K562 (cell line): ENCODE measurements at places on chromosomes 3 and 15. TPM values are rescaled to one million over a fixed set of nuclear protein-coding genes. Genes with fewer than 3 reads are reported as not detected.

DNA sequence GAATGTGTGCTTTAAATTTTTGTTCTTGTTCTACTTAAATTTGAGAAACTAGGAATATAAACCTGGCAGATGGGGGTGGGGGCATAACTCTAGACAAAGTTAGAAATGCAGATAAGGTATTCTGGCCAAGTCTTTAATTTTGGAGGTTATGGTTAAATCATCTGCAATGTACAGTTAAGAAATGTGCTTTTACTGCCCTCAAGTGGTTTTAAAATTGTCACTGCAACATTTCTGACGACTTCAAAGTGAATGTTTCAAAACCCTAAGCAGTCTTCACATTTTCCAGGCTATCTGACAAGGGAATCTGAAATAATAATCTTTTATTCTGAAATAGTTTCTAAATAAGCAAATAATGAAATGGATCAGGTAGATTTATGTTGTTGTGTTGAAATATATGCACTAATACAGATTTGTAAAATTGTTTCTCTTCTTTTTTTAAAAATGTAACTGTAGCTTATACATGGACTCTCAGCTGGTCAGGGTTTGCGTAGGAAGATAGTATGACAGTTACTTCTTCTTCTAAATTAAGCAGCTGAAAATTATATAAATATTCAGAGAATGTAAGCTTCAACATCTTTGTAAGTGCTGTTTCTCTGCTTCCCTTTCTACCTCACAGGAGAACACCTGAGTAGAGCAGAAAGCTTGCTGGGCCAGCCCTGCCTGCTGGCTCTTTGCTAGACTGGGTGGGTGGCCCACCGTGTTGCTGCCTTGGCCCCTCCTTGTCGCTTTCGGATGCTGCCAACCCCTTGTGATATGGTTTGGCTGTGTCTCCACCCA, 45.0 kb downstream of the SUCNR1 start:
- DNase-seq, result peak; percentile 9

GRCh38 chr3:125262161-125262560, 49.6 kb upstream of the SLC12A8 start:
- no peak for DNase-seq

- DNase-seq, result no peak
These were observed 171.0 kb downstream of the EPHA3 start for GRCh38 chr3:89278302-89279025.

DNA sequence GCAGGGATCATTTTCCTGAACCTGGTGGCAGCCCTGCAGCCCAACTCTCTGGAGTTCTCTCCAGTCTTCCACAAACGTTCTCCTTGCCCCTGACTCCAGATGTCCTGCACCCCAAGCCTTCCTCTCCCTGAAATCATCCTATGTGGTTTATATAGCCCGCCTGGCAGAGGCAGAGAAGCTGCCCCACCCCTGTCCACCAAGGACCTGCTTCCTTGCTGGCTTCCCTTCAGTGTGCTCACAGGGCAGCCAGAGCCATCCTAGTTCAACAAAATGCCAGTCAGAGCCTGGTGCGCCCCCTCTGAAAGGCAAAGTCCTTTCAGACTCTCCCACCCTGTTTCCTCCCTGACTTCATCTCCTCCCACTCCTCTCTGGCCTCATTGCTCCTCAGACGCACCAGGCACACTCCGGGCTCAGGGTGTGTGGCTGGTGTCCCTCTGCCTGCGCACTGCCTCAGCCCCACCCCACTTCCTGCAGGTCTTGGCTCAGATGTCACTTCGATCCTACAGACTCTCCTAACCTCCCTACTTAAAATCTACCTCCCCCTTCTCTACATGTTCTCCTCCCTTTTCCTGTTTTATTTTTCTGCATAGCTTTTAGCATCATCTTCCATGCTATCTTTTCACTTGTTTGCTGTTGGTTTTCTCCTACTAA, 5.9 kb downstream of the KBTBD13 start:
- DNase-seq, result no peak

DNA sequence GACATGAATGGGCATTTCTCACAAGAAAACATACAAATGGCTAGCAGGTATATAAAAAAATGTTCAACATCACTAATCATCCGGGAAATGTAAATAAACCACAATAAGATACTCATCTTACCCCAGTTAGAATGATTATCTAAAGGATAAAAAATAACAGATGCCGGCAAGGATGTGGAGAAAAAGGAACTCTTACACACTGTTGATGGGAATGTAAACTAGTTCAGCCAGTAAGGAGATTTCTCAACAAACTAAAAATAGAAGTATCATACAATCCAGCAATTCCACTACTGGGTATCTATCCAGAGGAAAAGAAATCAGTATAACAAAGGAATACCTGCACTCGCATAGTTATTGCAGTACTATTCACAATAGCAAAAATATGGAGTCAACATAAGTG, 124.2 kb downstream of the SATB1 start:
- no peak for DNase-seq

DNA sequence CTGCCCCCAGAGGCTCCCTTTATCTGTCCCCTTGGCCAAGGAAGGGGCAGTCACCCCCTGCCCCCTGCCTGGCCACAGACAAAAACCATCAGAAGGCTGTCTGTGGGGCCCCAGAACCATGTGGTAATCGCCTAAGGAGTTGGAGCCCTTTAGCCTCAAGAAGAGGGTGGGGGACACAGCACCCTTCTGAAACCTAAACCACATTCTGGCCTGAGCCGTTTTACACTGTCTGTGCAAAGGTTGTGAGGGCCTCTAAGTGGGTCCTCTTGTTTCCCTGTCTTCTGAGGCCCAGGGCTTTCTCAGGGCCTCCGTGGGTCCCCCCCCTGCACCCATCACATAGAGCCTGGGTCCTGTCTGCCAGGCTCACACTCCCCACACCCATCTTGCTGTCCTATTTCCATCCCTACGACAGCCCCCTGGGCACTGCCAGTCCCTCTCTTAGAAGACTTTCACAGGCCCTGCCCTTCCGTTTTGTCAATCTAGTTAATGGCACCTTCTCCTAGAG, 17.9 kb upstream of the RPUSD3 start:
- DNase-seq, result no peak

WDR72 gene
- not detected in 2 replicates for total RNA-seq

DNA sequence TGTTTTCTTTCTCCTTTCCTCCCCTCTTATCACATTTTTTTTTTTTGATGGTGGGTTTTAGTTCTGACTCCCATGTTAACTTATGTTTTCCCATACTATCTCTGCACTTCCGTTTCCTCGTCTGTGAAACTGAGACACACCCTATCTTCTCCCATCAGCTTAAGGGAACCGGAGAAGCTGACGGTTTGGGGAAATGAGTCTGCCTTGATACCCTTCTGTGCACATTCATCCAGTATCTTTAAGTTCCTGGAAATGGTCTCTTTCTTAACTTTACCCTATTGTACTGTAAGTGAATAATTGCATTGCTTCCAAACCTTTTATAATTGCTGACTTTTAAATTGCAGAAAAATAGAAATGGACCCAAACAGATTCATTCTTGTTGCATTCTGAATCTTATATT, 26.2 kb upstream of the CFAP161 start:
- DNase-seq, result peak; percentile 63

FBN1 gene
- 0.86 and 1.0 TPM in 2 replicates for total RNA-seq

GRCh38 chr3:146469150-146470017, at the start of gene PLSCR2:
Gene PLSCR2, minus strand, starts transcription at chr3:146469561. Its CDS starts 9,657 bp downstream, at chr3:146459904.
- peak; percentile 85 for DNase-seq

DNA sequence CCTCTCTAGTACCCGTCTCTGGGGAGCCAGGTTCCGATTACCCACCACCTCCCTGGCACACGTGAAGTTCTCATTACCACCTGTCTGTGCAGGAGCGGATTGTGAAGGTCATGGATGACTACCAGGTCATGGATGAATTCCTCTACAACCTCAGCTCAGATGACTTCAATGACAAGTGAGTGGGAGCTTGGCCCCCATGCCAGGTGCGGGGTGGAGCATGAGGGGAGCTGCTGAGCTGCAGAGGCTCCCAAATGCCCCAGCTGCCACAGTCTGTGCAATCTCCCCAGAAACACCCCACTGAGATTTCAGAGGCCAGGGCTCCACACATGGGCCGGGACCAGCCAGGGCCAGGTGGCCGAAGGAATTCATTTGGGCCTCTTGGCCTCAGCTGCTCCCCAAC, 34.3 kb downstream of the DNAH1 start:
- no peak for DNase-seq

DNA sequence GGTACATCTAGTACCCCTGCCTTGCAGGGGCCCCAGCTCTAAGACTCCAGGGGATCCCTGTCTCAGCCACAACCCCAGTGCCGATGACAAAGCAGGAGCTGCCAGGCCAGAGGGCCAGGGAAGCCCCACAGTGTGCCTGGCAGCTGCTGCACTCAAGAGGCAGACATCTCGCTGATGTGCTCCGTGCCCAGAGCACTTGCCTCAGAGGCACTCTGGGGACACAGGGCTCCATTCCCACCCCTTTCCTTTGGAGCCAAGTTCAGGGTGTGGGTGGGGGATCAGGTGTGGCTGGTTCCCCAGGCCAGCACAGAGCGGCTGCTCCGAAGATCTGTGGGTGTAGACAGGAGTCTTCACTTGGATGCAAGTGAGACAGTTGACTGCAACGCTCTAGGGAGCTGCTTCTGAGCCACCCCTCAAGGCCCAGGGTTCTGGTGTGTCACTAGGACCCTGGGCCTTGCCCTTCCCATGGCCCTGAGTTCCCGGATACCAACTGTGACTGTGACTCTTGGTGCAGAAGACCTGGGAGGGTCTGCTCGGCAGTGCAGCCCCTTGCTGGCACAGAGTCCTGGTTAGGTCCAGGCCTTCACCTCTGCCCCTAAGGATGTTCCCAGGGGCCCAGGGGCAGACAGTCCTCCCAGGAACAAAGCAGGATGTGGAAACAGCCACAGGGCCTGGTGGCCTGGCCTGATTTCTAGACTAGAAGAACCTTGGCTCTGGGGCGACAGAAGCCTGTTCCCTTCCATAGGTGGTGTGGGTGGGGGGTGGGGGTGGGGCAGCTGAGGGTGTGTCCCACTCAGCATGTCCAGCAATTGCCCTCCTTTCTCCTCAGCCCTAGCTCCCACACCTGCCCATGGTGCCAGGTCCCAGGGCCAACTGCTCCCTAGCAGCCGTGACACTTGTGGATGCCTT, 2.5 kb downstream of the NT5DC2 start:
- no peak for DNase-seq

CDCP1 gene
- total RNA-seq, result 13.9 and 16.4 TPM in 2 replicates

- DNase-seq, result no peak
These were observed 152.4 kb downstream of the LEKR1 start for GRCh38 chr3:156978481-156978961.

GOLGA6A gene
- total RNA-seq, result not detected in 2 replicates

DNA sequence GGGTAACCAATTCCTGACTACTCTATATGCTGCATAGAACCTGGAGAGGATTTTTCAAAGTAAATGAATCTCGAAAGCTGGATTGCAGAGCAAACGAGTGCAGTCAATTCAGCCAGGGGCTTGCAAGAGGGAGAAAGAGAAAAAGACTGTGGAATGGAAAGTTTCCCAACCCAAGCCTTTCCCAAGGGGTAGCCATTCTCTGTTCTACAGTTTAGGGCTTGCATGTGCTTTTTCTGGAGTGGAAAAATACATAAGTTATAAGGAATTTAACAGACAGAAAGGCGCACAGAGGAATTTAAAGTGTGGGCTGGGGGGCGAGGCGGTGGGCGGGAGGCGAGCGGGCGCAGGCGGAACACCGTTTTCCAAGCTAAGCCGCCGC, 511 bp upstream of the RARB start:
- no peak for DNase-seq

EHD4 gene
- total RNA-seq, result 10.3 and 11.4 TPM in 2 replicates

GRCh38 chr15:78830514-78831228, 19.4 kb upstream of the ADAMTS7 start:
- no peak for DNase-seq

- no peak for DNase-seq
These were observed 47.2 kb downstream of the CD86 start for GRCh38 chr3:122102191-122102935.

DNA sequence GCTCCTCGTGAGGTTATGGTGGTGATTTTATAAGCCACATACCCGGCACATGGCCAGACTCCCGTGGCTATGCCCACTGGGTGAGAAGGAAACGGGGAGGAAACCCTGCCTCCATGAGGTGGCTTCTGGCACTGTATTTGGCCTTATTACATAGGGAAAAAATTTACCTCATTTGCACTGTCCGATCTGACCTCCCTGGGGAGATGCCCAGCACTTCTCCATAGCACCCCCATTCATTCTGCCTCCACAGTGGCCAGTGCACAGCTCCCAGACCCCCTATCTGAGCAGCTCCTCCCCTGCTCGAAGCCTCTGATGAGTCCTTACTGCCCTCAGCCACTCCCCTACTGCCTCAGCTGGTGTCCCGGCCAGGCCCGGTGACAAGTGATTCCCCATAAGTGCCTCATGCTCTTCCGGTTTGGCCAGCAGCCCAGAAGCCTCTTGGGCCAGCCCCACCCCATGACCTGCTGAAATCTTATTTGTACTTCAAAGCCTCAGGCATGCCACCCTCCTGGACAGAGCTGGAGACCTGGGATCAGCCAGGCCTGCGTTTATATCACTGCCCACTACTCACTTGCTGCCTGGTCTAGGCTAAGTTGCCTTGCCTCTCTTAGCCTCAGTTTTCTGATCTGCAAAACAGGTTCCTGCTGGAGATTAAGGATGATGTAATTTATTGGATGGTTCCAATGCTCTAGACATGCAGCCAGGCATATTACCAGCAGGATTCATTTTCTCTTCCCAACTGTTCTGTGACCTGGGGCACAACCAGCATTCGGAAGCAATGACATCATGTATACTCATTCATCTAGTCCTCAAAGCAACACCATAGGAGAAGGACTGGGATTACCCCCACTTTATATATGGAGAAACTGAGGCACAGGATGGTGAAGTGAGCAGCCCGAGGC, 30.6 kb upstream of the SLC6A6 start:
- peak; percentile 93 for DNase-seq

- no peak for DNase-seq
These were observed 21.4 kb upstream of the MCF2L2 start for GRCh38 chr3:183449791-183450190.

GRCh38 chr3:125072301-125072700, 16.5 kb upstream of the HEG1 start:
- DNase-seq, result no peak

EXD1 gene
- total RNA-seq, result not detected in 2 replicates
